SW 1271 (cell line): ENCODE measurements at places on chromosomes 7 and 10.

DNA sequence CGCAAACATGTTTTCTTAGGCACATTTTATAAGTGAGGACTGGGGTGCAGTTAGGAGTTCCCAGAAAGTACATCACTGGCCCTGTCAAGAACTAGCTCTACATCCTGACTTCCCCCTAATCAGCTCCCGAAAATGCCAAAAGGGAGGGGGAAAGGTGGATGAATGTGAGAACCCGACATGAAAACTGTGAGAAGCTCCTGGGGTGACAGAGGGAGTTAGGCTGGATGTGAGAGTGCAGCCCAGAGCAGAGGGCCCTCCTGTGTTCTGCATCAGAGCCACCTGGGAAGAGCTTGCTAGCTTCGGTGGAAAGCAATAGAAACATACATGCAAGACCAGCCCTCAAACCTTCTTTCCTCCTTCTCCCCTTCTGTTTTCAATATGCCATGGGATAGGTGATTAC is 30.5 kb upstream of the SEM1 start:
- no peak for DNase-seq

- no peak for DNase-seq
Observed at GRCh38 chr10:97012470-97012869, 173.3 kb downstream of the SLIT1 start.

DNA sequence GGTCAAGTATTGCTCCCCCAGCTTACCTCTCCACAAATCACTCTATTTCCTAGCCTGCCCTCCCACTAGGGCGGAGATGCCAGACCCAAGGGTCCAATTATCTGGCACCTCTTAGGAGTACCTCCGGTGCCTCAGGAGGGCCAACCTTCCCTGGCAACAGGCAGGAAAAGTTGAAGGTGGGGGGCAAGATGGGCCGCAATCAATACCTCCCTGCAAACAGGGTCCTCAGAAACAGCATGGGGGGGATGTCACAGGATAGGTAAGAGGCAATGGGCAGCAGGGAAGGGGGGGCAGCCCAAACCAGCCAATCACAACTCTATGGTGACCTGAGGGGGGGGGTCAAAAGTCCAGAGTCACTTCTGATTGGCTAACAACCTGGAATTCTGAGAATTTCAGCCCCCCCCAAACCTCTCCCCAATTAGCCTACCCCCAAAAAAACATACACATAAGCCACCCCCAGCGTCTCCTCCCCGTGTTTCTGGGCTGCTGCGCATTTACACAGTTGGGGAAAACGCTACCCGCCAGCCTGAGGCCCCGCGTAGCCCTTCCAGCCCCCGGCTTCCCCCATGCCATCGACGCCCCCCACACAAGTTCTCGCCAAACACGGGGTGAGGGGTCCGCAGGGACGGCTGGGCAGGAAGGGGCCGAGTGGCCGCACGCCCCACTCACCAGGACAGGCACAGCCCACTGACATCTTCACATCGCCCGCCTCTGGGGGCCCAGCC is 589 bp downstream of the LDB1 start:
- no peak for DNase-seq

- no peak for DNase-seq
Observed at GRCh38 chr10:36266923-36267322, 624.8 kb upstream of the FZD8 start.

DNA sequence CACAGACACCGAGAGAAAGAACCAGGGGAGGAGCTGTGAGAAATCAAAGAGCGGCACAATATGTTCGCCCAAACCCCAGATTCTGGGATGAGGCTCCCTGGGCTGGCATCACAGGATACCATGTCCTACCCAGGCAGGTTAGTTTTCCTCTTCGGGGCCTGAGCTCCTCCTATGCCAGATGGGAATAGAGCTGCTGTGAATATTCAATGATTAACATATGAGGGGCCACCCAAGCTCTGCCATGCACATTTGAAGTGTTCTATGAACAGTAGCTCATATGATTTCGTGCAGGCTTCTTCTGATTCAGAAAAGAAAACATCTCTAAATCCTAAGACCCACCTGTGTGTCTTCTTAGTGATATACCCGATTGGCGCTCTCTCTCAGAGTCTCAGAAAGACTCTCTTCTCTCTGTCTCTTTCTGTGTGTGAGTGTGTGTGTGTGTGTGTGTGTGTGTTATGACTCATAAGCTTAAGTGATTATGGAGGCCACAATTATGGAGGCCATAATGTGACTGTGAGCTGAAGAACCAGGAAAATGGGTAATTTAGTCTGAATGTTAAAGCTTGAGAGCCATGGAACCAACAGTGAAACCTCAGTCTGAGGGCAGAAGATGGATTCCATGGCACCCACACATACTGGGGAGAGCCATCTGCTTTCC is 220.5 kb downstream of the KLF6 start:
- no peak for DNase-seq

- DNase-seq, result no peak
Observed at GRCh38 chr7:112161253-112162141, 44.7 kb downstream of the DOCK4 start.

- peak; percentile 67 for DNase-seq
Observed at GRCh38 chr7:150367677-150368095, 936 bp upstream of the REPIN1 start.

GRCh38 chr10:126239844-126240243 is 148.4 kb downstream of the ADAM12 start:
- no peak for DNase-seq

GRCh38 chr7:110733221-110733620 is 357.7 kb upstream of the LRRN3 start:
- DNase-seq, result no peak

- DNase-seq, result no peak
Observed at GRCh38 chr10:78524342-78524741, 490.7 kb downstream of the RPS24 start.

GRCh38 chr10:101031796-101032636 is 982 bp downstream of the SFXN3 start:
- peak; percentile 42 for DNase-seq

- DNase-seq, result no peak
Observed at GRCh38 chr7:6622134-6622710, 6.8 kb downstream of the ZNF853 start.

GRCh38 chr10:18567343-18567856 is 84.0 kb downstream of the NSUN6 start:
- no peak for DNase-seq

DNA sequence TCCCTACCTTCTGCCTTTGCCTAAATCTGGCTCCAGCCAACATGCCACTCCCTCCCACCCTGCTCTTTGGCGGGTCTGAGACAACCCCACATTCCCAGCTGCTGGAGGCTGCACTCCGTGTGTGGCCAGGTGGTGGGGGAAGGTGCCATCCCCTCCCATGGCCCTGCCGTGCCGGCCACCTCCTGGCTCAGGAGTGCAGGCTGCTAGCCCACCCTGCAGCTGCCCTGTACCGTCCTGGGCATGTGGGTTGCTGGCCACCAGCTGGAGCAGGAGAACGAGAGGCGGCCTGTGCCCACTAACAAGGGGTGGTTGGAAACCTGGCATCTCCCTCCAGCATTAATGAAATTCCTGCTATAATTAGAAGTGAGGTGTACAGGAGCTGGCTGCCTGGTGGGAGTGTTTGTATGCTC is 97.6 kb downstream of the ZMIZ1 start:
- DNase-seq, result no peak

- no peak for DNase-seq
Observed at GRCh38 chr10:125316436-125316835, 156.1 kb upstream of the CTBP2 start.

DNA sequence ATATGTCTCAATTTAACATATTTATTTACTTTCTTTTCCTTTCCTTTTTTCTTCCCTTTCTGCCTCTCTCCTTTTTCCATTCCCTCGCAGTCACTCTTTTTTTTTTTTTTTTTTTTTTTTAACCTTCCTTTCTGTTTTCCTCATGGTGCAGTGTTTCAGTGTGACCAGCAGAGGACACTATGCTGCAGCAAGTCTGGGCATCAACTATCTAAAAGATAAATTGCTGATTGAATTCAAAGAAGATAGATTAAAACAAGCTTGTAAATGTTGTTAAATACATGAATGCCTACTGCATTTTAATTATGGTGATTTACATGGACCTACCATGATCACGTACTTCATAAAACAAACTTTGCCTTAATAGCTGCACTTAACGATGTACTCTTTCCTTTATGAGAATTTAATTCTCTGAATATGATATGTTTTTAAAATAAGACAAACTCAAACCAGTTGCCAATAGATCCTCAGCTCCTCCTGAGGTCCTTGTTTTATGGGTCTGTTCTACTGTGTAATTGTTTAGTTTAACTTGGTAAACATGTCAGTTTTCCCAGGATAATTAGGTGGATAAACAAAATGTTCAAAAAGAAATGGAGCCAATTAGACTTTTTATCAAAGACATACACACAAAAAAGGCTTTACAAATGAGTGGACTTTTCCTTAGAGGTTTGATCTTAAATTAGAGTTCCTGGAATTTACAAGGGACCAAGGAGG is 101.0 kb upstream of the AGR3 start:
- DNase-seq, result peak; percentile 19

DNA sequence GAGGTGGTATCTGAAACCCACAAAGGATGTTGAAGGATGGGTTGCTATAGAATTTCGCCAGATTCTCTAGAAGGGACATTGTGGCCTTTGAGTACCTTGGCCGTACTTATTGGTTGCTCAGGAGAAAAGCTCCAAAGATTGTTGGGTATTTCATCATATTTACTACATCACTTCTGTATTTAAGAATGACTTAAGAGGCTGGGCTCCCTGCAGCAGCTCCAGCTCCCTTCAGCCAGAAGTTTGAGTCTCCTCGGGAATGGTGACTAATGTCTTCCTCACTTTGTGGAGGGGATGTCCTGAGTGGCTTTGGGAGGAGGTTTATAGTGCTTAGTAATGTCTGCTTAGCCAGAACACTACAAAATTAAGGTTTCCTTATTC is 18.1 kb downstream of the MINDY4 start:
- DNase-seq, result no peak

GRCh38 chr7:24279512-24279911 is 4.5 kb upstream of the NPY start:
- no peak for DNase-seq

- no peak for DNase-seq
Observed at GRCh38 chr10:43043773-43044447, 33.0 kb upstream of the RET start.

DNA sequence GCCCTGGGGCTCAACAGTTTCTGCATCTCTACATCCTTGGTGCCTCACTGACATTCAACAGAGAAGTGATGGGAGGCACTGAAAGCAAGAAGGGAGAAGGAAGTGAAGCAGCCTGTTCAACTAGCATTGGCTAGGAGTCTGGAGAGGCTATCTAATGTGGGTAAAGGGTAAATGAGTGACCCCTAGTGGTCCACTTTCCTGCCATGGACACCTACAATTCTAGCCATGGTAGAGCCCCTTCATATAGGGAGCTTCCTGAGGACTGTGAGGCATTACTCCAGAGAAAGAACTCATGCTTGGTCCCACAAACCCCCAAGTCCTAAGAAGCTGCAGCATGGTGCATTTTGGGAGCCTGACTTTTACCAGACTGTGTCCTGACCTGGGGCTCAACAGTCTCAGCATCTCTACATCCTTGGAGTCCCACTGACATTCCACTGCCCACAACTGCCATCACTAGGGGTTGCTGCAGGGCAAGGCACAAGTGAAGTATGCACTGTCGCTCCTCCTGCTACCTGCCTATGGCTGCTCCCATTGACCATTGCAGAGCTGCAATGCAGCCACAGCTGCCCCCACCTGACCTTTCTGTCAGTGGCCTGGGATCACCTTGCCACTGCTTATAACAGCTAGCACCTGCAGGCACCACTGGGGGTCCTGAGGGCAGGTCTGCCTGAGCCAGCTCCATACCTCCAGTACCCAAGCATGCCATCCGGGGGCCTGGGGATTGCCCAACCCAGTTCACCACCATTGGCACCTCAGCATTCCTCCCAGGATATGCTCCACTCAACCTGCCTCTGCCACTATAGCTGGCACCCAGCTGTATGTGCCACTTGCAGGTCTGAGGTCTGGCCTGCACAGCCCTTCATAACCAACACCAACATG is 44.1 kb upstream of the CDK6 start:
- DNase-seq, result peak; percentile 25

DNA sequence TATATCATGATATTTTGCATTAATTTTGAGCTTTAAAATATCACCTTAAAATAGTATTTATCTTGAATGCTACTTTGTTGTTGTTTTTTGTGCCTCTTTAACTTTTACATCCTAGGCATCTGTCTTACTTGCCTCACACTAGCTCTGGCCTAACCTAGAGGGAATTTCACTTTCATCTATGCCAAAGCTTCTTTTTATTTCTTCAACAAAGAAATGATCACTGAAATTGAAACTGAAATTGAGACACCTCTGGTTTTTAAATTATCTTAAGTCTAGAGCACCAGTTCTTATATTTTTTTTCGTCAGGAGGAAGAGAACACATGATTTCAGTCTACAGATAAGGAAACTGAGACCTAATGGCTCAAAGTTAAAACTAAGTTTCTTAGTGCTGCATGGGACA is 3.5 kb upstream of the SCIN start:
- no peak for DNase-seq

DNA sequence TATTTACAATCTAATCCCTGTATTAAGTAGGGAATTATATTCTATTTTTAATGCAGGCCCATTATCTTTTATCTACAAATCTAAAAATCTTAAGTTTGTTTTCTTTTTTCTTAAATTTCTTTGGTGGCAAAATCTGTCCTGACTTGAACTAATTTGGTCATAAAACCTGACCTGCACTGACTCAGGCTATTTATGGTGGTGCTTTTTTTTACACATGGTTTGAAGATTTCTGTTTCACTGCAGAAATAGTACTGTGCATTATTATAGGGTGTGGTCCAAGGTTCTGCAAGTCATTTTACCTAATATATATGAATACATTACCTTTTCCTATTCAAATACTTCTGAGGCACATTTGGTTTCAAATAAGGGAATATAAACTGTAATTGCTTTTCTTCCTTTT is 137.0 kb downstream of the CD36 start:
- no peak for DNase-seq

- DNase-seq, result no peak
Observed at GRCh38 chr7:128152721-128153120, 88.4 kb upstream of the LEP start.

GRCh38 chr7:158655931-158656441 is 48.6 kb downstream of the NCAPG2 start:
- no peak for DNase-seq

DNA sequence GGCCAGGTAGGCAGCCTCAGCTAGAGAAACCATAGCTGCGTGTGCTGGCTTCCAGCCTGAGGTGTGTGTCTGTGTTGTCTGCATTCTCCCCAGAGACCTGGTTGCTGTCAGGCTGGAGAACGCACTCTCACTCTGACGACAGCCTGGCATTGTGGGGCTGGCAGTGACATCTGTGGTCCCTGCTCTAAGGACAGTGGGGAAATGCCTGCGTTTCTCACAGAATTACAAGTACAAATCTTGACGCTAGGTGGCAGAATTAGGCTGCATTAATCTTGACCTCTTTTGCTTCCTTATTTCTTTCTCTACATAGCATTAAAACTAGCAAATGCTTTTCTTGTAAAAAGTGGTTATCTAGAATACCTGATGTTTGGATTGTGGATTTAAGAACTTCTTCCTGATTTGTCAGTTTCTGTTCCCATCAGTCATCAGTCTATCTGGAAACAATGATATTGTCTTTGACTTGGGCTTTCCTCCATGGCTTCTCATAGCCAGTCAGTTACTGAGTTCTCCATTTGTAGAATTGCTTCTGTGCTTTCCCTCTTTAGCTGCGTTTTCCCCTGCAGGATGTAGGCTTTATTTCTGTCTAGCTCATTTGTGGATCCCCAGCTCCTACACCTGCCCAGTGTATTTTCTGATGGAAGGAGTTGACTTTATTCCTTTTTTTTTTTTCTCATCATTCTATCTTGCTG is 86.0 kb downstream of the FANK1 start:
- DNase-seq, result peak; percentile 39

GRCh38 chr10:124917428-124918190 is 24.3 kb upstream of the ZRANB1 start:
- peak; percentile 40 for DNase-seq

- DNase-seq, result no peak
Observed at GRCh38 chr10:132943791-132944404, 1.5 kb upstream of the CFAP46 start.
